ENCODE measurements at places on chromosomes 1 and 21. TPM values are rescaled to one million over a fixed set of nuclear protein-coding genes. Genes with fewer than 3 reads are reported as not detected.

- no peak within 1 kb of the TSS for H3K4me3 ChIP-seq
- DNase-seq: no peak
- H3K27ac ChIP-seq: no peak within 1 kb of the TSS
- no peaks in the 10 kb centered on the region for H3K36me3 ChIP-seq
- H3K4me1 ChIP-seq: no peaks in the 10 kb centered on the region
- peaks cover 37% of the 10 kb centered on the region for H3K27me3 ChIP-seq
Observed at GRCh38 chr1:207454046-207454964, at the start of gene CR2. Gene CR2, plus strand, starts transcription at chr1:207454328. Its CDS starts 91 bp downstream, at chr1:207454419.

DNA sequence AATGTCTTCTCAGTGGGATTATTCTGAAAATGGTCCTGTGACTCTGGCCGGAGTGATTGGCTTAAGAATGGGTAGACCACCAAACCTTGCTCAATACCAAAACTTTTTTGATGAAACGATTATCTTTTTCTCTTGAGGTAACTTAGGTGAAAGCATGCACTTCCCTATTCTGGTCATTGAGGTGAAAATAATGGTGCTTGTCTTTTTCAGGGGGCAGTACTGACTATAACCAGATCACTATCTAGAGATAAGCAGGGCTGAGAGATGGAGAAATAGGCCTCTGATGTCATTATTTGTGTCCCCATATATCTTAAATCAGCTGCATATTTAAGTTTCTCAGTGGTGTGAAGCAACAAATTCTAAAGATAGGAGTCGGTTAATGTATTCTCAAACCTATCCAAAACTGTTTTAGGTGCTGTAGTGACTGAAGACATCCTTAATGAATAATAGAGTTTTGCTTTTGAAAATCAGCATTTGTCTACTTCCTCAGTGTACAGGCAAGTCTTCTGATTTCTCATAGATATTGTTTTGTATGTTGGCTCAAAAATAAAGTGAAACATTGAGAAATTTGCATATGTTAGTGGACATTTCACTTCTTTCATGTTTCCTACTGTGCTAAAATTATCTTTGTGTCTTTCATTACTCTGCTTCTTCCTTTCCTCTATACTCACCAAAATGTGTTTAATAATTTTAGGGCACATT is 735.3 kb upstream of the ADGRL4 start:
- H3K27me3 ChIP-seq: no peaks in the 10 kb centered on the region
- no peak overlapping the region for H3K4me3 ChIP-seq
- H3K36me3 ChIP-seq: no peaks in the 10 kb centered on the region
- DNase-seq: no peak
- H3K27ac ChIP-seq: no peak overlapping the region
- peaks cover 4% of the 10 kb centered on the region for H3K4me1 ChIP-seq

- no peaks in the 10 kb centered on the region for H3K36me3 ChIP-seq
- H3K27ac ChIP-seq: no peak overlapping the region
- no peak for DNase-seq
- H3K4me1 ChIP-seq: no peaks in the 10 kb centered on the region
- H3K4me3 ChIP-seq: no peak overlapping the region
- H3K27me3 ChIP-seq: no peaks in the 10 kb centered on the region
Observed at GRCh38 chr1:7257225-7257624, 472.0 kb downstream of the CAMTA1 start.

The PTGER3 gene
- not detected for polyA plus RNA-seq

DNA sequence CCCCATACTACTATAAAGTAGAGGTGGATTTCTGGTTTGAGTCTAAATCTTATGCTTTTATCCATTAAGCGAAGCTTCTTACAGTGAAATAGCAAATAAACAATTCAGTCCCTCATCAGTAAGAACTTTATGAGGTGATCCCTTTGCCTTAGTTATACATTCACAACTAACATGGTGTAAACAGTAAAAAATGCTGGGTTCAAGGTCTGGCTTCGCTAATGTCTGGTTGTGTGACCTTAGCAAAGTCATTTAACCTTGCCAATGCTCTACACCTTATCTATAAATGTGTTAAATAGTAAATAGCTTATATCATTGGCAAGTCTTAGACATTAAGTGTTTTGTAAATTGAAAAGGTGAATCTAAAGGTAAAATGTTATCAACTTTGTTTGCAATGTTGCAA is 475.4 kb downstream of the LMO4 start:
- no peak overlapping the region for H3K4me3 ChIP-seq
- H3K27me3 ChIP-seq: no peaks in the 10 kb centered on the region
- no peaks in the 10 kb centered on the region for H3K36me3 ChIP-seq
- H3K4me1 ChIP-seq: peaks cover 5% of the 10 kb centered on the region
- DNase-seq: no peak

GRCh38 chr1:195576641-195577040 is 1031.6 kb downstream of the KCNT2 start:
- no peaks in the 10 kb centered on the region for H3K4me1 ChIP-seq
- DNase-seq: no peak

- no peak overlapping the region for H3K27ac ChIP-seq
- H3K36me3 ChIP-seq: no peaks in the 10 kb centered on the region
- peaks cover 14% of the 10 kb centered on the region for H3K4me1 ChIP-seq
Observed at GRCh38 chr1:2446394-2446793, 29.7 kb upstream of the PLCH2 start.

The SPRR2E gene
- not detected for polyA plus RNA-seq

DNA sequence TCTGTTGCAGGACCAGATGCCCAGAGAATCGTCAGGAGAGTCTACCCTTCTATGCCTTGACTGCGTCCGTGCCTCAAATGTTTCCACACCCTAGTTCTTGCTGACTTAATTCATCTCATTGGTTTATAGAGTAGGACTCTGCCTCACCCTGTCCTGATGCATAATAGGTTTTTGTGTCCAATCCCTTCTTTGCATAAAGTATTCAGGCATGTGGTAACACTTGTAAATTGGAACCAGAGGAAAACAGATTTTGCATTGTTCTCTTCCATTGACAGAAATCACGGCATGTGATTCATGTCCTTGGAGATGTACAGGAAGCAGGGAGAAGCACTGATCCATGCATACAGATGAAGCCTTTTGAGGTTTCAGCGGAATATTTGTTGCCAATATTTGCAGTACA is 29.5 kb downstream of the PLPPR5 start:
- no peaks in the 10 kb centered on the region for H3K36me3 ChIP-seq
- no peak for DNase-seq
- H3K27me3 ChIP-seq: peaks cover 28% of the 10 kb centered on the region
- H3K4me1 ChIP-seq: no peaks in the 10 kb centered on the region

GRCh38 chr1:5394111-5394510 is 598.1 kb downstream of the NPHP4 start:
- H3K4me1 ChIP-seq: no peaks in the 10 kb centered on the region
- DNase-seq: no peak
- H3K27ac ChIP-seq: no peak overlapping the region
- H3K27me3 ChIP-seq: no peaks in the 10 kb centered on the region

The CTPS1 gene
- 24.9 TPM for polyA plus RNA-seq

- no peak overlapping the region for H3K4me3 ChIP-seq
- no peaks in the 10 kb centered on the region for H3K36me3 ChIP-seq
- no peak for DNase-seq
Observed at GRCh38 chr1:232944347-232944746, 6.1 kb upstream of the NTPCR start.

GRCh38 chr1:248802454-248802853 is 23.3 kb downstream of the SH3BP5L start:
- no peaks in the 10 kb centered on the region for H3K36me3 ChIP-seq
- peaks cover 2% of the 10 kb centered on the region for H3K4me1 ChIP-seq
- no peak overlapping the region for H3K27ac ChIP-seq
- no peak overlapping the region for H3K4me3 ChIP-seq
- H3K27me3 ChIP-seq: no peaks in the 10 kb centered on the region
- no peak for DNase-seq

DNA sequence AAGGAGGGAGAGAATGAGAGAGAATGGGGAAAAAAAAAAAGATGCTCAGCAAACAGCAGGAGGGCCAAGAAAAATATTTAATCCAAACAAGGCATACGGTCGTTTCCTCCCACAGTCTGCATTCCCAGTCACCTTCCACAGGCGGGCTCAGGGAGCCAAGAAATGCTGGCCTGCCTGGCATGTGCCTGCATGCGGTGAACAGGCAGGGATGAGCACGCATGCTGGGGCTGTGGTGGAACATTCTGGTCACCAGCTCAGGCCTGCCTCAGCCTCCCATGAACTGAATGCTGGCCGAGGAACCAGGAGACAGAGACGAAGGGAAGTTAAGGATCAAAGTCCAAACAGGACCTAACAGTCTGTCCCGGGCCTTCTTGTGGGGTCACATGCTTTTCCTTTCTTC is 335.3 kb downstream of the ASTN1 start:
- H3K27ac ChIP-seq: no peak overlapping the region
- H3K27me3 ChIP-seq: no peaks in the 10 kb centered on the region
- H3K36me3 ChIP-seq: no peaks in the 10 kb centered on the region
- H3K4me1 ChIP-seq: no peaks in the 10 kb centered on the region
- no peak for DNase-seq

DNA sequence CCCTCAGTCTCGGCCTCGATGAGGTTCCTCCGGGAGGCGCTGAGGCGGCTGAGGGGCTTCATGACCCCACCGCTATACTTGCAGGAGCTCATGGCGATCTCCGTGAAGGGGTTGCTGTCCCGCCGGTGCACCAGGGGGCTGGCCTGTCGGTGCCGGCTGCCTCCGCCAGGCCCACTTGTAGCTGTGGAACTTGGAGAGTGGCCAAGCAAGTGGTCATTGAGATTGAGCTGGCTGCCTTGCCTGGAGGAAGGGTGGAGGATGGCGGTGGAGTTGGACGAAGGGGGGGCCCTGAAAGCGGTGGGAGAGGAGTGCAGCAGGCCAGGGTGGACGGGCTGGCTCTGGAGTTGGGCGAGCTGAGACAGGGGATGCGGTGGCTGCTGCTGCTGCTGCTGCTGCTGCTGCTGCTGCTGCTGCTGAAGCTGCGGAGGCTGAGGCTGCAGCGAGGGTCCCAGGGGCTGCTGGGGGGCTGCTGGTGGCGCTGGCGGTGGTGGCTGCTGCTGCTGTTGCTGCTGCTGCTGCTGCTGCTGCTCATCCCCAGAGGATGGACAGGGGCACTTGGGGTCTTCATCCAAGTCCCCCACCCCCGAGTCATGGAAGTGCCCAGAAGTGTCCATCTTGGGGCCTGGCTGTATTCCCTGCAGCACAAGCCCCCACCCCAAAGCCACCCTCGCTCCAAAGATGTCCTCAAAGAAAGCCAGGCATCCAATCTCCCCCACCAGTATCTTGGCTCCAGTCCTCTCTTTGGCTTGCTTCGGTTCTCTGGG is 548 bp downstream of the KCNN3 start:
- H3K36me3 ChIP-seq: no peaks in the 10 kb centered on the region
- peak overlapping the region; percentile 41 for H3K4me3 ChIP-seq
- H3K4me1 ChIP-seq: peaks cover 26% of the 10 kb centered on the region
- H3K27me3 ChIP-seq: peaks cover 20% of the 10 kb centered on the region

The PLEKHN1 gene
- polyA plus RNA-seq: 0.29 TPM

The IGSF5 gene
- not detected for polyA plus RNA-seq

DNA sequence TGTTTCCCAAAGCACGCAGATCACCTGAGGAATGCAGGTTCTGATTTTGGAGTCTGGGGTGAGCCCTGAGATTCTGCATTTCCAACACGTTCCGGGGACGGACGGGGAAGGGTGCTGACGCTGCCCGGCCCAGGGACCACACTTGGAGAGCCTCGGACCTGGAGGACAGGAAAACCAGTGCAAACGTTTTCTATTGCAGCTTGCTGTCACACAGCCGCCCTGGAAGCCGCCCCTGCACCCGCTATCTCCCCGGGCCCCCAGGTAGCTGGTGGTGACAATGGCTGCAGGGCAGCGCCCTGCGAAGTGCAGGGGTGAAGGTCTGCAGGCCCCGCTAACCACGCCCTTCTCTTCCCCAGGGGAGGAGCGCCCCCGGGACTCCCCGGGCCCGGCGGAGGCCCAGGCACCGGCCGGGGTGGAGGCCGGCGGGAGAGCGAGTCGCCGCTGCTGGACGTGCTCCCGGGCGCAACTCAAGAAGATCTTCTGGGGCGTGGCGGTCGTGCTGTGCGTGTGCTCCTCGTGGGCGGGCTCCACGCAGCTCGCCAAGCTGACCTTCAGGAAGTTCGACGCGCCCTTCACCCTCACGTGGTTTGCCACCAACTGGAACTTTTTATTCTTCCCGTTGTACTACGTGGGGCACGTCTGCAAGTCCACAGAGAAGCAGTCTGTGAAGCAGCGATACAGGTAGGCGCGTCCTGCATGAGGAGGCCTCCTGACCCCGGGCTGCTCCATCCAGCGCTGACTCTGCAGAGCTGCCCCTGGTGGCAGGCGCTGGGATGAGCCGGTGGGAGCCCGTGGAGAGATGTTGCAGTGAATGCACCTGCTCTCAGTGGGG is 142.0 kb upstream of the COA6 start:
- H3K27ac ChIP-seq: no peak overlapping the region
- no peaks in the 10 kb centered on the region for H3K4me1 ChIP-seq
- no peak overlapping the region for H3K4me3 ChIP-seq
- no peaks in the 10 kb centered on the region for H3K36me3 ChIP-seq
- no peaks in the 10 kb centered on the region for H3K27me3 ChIP-seq

The C1orf141 gene
- polyA plus RNA-seq: not detected

DNA sequence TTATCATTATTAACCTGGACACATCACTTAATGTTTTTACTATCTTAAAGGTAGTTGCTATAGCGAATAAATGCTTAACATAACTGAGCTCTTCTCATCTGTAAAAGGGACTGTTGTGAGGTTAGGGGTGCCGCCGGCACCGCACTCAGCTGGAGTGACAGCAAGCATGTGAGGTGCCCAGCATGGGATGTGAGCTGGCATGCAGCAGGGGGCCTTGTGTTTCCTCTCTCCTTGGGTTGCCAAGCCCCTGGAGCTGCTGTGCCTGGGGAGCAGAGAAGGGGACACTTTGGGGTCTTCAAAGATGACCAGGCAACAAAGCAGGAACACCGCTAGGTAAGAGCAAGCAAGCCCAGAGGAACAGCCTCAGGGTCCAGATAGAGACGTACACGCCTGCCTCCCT is 2.1 kb upstream of the ZC3H12A start:
- no peak for DNase-seq
- no peak overlapping the region for H3K4me3 ChIP-seq
- H3K36me3 ChIP-seq: no peaks in the 10 kb centered on the region
- peak overlapping the region; percentile 76 for H3K27ac ChIP-seq
- H3K4me1 ChIP-seq: peaks cover 53% of the 10 kb centered on the region

DNA sequence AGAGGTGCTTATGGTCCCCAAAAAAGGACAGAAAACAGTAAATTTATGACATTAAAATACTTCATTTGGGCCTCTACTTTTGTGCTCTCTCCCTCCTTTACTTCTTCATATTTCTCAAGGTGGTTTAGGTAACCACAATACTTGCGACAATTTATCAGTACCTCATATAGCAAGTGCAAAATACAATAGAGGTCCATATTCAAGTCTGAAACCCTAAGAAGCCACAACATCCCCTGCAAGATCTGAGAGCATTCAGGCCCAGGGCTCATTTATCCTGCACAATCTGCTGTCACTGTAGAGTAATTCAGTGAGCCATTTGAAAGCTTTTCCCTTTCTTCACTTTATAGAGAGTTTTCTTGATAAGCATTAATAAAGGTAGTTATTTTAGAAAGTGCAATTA is 24.2 kb upstream of the ATP6V1G3 start:
- H3K4me3 ChIP-seq: no peak overlapping the region
- no peaks in the 10 kb centered on the region for H3K27me3 ChIP-seq
- DNase-seq: no peak
- peaks cover 17% of the 10 kb centered on the region for H3K4me1 ChIP-seq
- no peaks in the 10 kb centered on the region for H3K36me3 ChIP-seq

GRCh38 chr1:176379626-176380339 is 83.2 kb upstream of the PAPPA2 start:
- DNase-seq: no peak
- no peak overlapping the region for H3K27ac ChIP-seq
- no peaks in the 10 kb centered on the region for H3K27me3 ChIP-seq
- H3K4me1 ChIP-seq: no peaks in the 10 kb centered on the region
